ENCODE measurements at places on chromosomes 7 and 10.

DNA sequence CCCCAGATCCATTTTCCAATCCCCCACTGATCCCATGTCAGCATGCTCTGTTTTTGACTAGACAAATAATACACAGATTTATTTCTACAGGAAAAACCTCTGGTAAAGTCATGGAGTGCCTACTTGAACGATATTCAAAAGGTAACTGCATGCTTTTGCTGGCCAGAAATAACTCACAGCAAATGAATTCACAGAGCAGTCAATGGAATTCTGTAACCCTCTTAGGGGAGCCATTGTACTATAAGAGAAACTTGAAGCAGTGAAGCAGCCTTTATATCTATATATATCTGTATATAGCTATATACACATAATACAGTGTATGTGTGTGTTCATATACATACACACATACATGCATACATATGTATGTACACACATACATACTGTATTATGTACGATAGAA lies 29.0 kb upstream of the MEOX2 start:
- no peak for DNase-seq

- DNase-seq: no peak
These were observed 11.9 kb downstream of the KIF11 start for GRCh38 chr10:92604841-92605240.

DNA sequence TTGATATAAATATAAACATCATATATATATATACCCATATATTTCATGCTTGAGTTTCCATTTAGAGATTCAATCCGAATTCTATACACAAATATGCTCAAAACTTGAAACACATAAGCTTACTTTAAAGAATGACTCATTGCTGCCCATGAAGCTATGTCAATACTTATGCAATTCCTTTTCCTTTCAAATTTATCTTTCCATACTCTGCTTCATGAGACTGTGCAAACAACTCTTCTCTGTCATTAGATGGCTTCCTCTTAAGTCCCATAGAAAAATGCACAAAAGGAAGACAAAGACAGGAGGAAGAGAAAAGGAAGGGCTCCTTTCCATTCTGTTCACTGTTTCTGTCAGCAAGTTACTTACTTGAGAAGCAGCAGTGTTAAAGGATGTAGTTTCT lies 895.7 kb upstream of the SORCS1 start:
- DNase-seq: no peak

- DNase-seq: no peak
These were observed 3.1 kb upstream of the ZNF12 start for GRCh38 chr7:6709808-6710207.

GRCh38 chr10:130025811-130026485 lies 61.9 kb upstream of the EBF3 start:
- DNase-seq: no peak

DNA sequence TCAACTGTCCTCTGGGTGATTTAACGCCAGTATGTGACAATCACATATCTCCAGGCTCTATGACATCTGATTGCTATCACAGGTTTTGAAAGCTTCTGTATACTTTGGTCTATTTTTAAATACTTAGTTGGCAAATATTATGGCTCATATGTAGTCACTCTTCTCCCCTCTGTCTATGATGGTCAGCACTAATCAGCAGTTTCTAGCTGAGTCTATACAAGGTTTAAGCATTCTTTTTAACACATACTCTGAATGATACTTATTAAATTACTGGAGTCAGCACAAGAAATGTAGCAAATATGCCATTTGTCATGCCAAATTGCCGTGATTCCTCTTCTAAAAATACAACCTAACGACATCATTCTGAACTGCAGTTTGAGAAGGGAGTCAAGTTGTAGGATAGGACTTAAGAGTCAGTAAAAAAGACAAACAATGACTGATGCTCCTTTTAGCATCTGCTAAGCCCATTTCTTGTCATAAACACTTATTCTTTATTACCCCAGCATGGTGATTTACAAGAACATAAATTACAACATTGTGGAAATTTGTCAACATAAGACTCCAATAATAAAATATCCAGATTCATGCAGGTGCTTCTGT lies 947.8 kb downstream of the XPNPEP1 start:
- DNase-seq: no peak

- no peak for DNase-seq
These were observed 442.5 kb downstream of the SEMA3D start for GRCh38 chr7:84744385-84744784.

DNA sequence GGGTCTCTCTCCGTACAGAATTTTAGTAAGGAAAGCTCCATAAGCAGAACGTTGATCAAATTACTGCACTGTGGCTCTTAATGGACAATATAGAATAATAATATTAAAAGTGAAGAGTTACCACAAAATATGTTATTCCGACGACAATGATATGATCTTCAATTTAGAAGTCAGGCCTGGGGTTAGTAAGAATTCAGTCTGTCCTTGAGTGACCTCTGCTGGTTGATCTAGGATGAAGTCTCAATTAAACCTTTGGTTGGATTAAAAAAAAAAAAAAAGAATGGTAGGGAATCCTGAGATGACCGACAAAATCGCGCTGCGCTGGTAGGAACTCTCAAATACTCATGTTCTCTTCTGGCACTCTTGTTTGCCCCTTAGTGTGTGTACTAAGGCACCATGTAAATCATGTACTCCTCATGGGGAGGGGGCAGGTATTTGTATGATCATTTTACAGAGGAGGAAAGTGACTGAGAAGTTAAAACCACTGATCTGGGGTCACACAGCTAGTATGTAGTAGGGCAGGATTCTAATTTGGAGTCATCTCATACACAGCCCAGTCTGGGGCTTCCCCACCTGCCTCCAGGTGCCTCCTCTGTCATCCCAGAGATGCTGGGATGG lies 161.3 kb upstream of the NPVF start:
- DNase-seq: no peak

DNA sequence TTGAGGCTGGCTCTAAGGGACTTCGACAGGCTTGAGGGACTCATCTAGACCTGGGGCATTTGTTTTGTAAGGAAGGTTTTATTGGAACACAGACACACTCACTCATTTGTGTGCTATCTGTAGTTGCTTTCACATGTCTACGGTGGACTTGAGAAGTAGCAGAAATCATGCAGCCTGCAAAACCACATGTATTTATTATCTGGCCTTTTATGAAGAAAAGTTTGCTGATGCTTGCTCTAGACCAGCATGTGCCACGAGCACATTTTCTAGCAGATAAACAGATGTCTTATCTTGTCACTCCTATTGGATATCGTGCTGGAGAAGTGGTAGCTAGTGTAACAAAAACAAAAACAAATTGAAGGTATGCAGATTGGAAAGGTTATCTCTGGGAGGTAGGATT lies 9.8 kb downstream of the UPP1 start:
- no peak for DNase-seq

- DNase-seq: no peak
These were observed 436.8 kb upstream of the C7orf33 start for GRCh38 chr7:148153616-148154284.

- no peak for DNase-seq
These were observed 30.4 kb downstream of the ZNF783 start for GRCh38 chr7:149292462-149292823.

DNA sequence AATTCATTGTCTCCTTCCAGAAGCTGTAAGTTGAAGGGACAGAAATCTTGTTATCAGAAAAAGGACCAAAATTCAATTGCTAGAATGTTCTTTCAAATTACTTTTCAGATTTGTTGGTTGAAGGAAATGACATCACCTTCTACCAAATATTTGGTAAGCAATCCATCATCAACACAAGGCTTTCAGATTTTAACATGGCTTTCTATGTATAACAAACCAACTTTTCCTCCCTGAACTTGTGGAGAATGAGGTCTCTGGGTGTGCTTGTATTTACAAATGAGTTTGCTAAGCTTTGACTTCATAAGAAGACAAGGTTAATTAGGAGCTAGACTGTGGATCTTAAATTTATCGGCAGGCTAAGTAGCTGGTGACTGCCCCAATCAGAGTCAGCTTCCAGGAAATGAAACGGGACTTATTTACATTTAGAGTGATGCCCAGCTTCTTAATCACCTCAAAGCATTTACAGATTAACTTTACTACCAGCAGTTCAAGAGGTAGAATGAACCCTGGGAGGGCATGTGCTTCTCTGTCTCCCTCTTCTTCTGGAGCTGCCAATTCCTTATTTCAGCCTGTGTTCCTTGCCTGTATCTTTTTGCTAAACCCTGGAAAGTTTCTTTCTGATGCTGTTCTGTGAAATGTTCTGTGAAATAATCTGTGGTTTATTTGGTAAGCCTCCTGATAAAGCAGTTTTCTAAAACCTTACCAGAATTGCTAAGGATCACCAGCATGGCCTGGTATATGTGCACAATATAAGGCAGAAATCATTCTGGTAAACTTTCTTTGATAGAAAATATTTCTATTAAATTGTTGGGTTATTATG lies 248.8 kb upstream of the FZD8 start:
- no peak for DNase-seq

GRCh38 chr10:26385443-26385842 lies 52.7 kb upstream of the APBB1IP start:
- DNase-seq: no peak

- no peak for DNase-seq
These were observed 894.5 kb upstream of the MBL2 start for GRCh38 chr10:53667063-53667462.

DNA sequence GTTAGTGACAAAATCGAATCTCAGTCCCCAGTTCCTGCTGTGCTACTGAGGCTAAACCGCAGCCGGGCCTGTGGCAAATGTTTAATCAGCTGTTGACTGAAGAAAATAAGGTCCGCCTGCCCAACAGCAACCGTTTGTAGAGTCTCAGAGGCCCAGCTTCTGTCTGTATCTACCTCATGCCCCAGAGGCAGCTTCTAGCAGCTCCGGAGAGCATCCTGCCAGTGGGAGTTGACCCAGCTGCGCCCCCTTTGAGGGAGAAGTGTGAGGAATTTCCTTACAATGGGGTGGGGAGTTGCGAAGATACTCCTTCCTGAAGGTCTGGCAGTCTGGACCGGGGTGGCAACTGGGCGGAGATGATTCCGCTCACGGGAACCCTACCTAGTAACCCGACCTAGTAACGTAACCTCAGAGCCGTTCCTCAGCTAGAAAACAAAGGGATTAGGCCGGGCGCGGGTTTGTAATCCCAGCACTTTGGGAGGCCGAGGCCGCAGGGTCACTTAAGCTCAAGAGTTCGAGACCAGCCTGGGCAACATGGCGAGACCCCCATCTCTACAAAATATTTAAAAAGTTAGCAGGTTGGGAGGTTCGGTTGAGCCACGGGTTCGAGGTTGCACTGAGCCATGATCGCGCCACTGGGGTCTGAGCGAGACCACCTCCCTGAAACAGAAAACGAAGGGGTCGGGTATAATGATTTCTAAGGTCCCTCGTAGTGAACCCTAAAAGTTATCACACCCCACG lies 846 bp upstream of the ZNF775 start:
- DNase-seq: no peak
